ENCODE measurements at places on chromosomes 6 and 20. TPM values are rescaled to one million over a fixed set of nuclear protein-coding genes. Genes with fewer than 3 reads are reported as not detected.

The ATRN gene
- 18.1 TPM for total RNA-seq

The TFAP2A gene
- 10.2 TPM for total RNA-seq

DNA sequence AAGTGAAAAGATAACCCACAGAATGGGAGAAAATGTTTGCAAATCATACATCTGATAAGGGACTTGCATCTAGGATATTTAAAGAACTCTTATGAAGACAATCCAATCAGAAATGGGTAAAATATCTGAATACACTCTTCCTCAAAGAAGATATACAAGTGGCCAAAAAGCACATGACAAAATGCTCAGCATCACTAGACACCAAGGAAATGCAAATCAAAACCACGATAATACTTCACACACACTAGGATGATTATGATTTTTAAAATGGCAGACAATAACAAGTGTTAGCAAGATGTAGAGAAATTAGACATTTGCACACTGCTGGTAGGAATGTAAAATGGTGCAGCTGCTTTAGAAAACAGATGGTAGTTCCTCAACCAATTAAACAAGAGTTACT is 34.8 kb upstream of the SIRT5 start:
- H3K4me3 ChIP-seq: no peak overlapping the region
- H3K36me3 ChIP-seq: no peaks in the 10 kb centered on the region

DNA sequence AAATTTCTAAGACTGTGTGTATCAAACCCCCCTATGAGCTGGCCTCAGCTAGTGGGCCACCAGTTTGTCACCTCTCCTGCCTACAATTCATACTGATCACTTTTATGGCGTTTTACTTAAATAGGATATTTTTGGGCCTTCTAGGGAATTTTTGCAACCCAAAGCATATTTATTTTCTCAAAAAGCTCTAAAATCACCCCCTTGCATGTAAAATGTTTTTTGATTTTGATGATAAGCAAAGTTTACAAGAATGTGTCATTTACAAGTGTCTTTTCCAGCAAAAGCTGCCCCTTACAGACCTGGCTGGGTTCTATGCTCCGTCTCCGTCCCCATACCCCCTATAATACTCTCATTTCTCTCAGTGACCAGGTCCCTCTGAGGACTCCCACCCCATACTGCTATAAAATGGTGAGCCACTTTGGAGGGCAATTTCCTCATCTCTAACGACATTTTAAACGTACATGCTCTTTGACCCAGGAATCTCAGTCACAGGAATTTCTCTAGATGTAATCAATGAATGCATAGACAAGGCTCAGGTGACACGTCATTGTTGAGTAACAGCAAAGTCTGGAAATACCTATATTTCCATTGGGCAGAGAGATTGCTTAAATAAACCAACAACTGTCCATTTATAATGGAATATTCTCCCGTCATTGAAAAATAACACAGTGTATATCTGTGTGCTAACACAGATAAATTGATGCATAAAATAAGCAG is 13.9 kb upstream of the OCSTAMP start:
- no peak overlapping the region for H3K4me3 ChIP-seq
- 0 out of 2 replicates have a peak, but pooled peaks cover 3% of the 10 kb centered on the region for H3K27me3 ChIP-seq
- H3K27ac ChIP-seq: no peak overlapping the region
- DNase-seq: no peak

The SCRT2 gene
- total RNA-seq: not detected

The BCAS1 gene
- total RNA-seq: 0.66 TPM

DNA sequence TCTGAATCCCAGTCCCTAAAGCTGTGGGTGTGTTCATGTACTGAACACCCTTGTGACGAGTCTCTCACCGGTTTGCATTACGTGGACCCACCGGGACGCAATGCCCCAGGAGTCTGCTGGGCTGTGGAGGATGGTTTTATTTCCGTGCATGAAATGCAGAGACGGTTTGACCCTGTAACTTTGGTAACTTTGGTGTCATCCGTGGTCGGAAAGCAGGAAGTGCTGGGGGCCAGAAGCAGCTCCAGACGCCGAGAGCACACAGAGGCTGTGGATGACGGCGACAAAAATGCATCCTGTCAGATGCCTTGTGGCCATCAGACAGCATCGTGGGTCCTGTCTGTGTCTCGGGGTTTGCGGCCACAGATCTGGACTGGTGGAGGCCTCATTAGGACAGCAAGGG is 7.2 kb downstream of the BHLHE23 start:
- H3K4me1 ChIP-seq: no peaks in the 10 kb centered on the region
- H3K36me3 ChIP-seq: no peaks in the 10 kb centered on the region

- no peaks in the 10 kb centered on the region for H3K4me1 ChIP-seq
- DNase-seq: no peak
Measured at GRCh38 chr6:47832386-47833100, 50.7 kb downstream of the OPN5 start.

DNA sequence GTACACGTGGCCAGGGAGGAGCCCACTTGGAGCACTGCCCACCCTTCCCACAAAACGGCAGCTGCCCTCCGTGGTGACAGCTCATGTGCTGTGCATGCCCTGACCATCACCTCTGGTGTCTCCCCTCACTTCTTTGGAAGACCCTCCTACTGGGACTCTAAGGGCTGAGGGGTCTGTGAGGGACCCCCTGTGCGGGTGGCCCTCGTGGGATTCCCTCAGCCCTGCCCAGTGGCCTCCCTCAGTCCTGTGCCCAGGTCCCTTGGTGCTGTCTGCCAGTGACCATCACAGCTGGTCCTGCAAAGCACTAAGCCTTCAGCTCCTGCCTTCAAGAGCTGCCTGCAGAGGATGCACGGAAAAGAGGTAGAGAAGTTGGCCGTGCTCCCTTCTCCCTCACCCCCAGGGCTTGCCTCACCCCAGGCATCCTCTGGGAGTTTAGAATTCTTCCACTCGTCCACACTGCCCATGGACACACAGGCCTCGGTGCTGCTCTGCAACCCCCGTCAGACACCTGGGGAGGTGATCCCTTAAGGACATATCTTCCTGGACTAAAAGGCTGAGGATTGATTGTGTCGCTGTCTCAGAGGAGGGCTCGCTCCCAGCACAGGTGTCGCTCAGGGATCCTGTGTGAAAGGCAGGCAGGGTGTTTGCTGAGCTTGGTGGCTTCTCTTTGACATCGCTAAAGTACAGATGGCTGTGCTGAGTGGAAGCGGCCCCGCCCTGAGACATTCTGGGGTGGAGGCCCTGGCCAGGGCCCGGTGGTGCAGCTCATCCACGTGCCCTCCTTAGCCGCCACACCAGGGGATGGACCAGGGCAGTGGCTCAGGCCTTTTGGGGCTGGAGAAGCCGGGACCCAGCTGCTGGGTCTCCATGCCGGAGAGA is 119.5 kb upstream of the FRMD1 start:
- DNase-seq: no peak
- no peaks in the 10 kb centered on the region for H3K4me1 ChIP-seq
- no peak overlapping the region for H3K27ac ChIP-seq
- no peaks in the 10 kb centered on the region for H3K36me3 ChIP-seq
- H3K4me3 ChIP-seq: no peak overlapping the region
- H3K27me3 ChIP-seq: no peaks in the 10 kb centered on the region

GRCh38 chr6:167551628-167552257 is 226.9 kb downstream of the TTLL2 start:
- H3K27me3 ChIP-seq: no peaks in the 10 kb centered on the region
- H3K4me3 ChIP-seq: no peak overlapping the region
- peaks cover 44% of the 10 kb centered on the region for H3K4me1 ChIP-seq
- H3K36me3 ChIP-seq: no peaks in the 10 kb centered on the region

The RSPH9 gene
- not detected for total RNA-seq

Data from SJSA1 (cell line).